ENCODE measurements at places on chromosomes 1 and 21. TPM values are rescaled to one million over a fixed set of nuclear protein-coding genes. Genes with fewer than 3 reads are reported as not detected.

Gene HLX
- 3.4 TPM for polyA plus RNA-seq

Gene FAM43B
- 14.1 TPM for polyA plus RNA-seq

Gene SCNM1
- polyA plus RNA-seq = 55.8 TPM

Gene OR2G6
- polyA plus RNA-seq = not detected

Gene TNFRSF18
- 0.68 TPM for polyA plus RNA-seq

Gene NKAIN1
- polyA plus RNA-seq = 56.5 TPM

Gene SAMD11
- 28.3 TPM for polyA plus RNA-seq

Gene ADAMTS4
- polyA plus RNA-seq = 65.6 TPM

Gene SASS6
- 5.3 TPM for polyA plus RNA-seq

Gene CCT3
- polyA plus RNA-seq = 250 TPM

Gene RHD
- polyA plus RNA-seq = 1.2 TPM

Gene CFHR3
- polyA plus RNA-seq = not detected

Gene DISP3
- polyA plus RNA-seq = 29.3 TPM

Gene OR2T2
- not detected for polyA plus RNA-seq

Gene ZNF670
- polyA plus RNA-seq = 8.0 TPM

Gene IL20
- polyA plus RNA-seq = not detected

Gene IVL
- not detected for polyA plus RNA-seq

Gene CAPN8
- 0.90 TPM for polyA plus RNA-seq

Gene DRAXIN
- polyA plus RNA-seq = 11.4 TPM

Gene SLC44A3
- 8.2 TPM for polyA plus RNA-seq

Gene TARBP1
- polyA plus RNA-seq = 75.9 TPM

Gene COL6A2
- 179 TPM for polyA plus RNA-seq

Gene TINAGL1
- 5.3 TPM for polyA plus RNA-seq

Gene GRIK3
- 43.6 TPM for polyA plus RNA-seq

Gene LRRN2
- polyA plus RNA-seq = 48.6 TPM

Gene KRTAP12-2
- polyA plus RNA-seq = not detected

Gene TSACC
- 1.7 TPM for polyA plus RNA-seq

Gene SLFNL1
- polyA plus RNA-seq = 1.4 TPM

Gene NGF
- polyA plus RNA-seq = 2.0 TPM

Gene DDX20
- polyA plus RNA-seq = 18.5 TPM

Gene B3GALT2
- 25.8 TPM for polyA plus RNA-seq

Gene SPRR2E
- polyA plus RNA-seq = not detected

Gene TRIM17
- polyA plus RNA-seq = 6.1 TPM

Gene PAQR6
- 191 TPM for polyA plus RNA-seq

Gene MIS18A
- polyA plus RNA-seq = 10.1 TPM

Gene CLDN8
- 0.20 TPM for polyA plus RNA-seq

Gene CELA2B
- 0.78 TPM for polyA plus RNA-seq

Gene LYST
- polyA plus RNA-seq = 10.9 TPM

Gene ARID1A
- polyA plus RNA-seq = 85.3 TPM

Gene PTPN22
- 0.29 TPM for polyA plus RNA-seq

Gene S100A2
- polyA plus RNA-seq = 0.40 TPM

Gene NIBAN1
- 6.2 TPM for polyA plus RNA-seq

Gene C1orf185
- not detected for polyA plus RNA-seq

Gene BLACAT1
- 1.9 TPM for polyA plus RNA-seq

Gene TNFRSF14
- 16.3 TPM for polyA plus RNA-seq

Gene GUCA2A
- polyA plus RNA-seq = not detected

Gene FCAMR
- not detected for polyA plus RNA-seq

Data from spinal cord (tissue), 10 donors.